ENCODE measurements at places on chromosomes 4 and X.

- peak; percentile 41 for DNase-seq
Measured at GRCh38 chr4:95524729-95525128, 24.0 kb downstream of the UNC5C start.

GRCh38 chr4:53055716-53056403 lies 193.7 kb downstream of the RASL11B start:
- DNase-seq, result no peak

GRCh38 chr4:3307486-3307885 lies 14.7 kb downstream of the RGS12 start:
- no peak for DNase-seq

- no peak for DNase-seq
Measured at GRCh38 chr4:91840359-91840758, 463.4 kb upstream of the GRID2 start.

GRCh38 chr4:25157081-25157480 lies 3.2 kb downstream of the SEPSECS start:
- DNase-seq, result no peak

DNA sequence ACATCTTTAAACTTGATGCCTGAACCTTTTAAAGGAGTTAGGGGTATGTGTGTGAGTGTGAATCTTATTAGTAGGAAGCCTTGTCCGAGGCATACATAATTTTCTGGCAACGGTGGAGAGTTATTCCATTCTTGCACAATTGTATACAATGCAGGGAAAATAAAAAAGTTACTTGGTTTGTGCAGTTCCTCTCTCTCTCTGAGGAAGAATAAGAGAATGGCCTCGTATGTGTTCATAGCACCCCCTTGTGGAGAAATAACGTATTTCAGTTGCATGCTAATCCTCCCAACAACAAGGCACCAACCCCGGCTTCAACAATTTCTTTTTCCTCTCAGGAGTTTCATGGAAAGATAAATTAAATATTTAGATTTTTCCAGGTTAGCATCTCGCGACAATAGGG lies 33.7 kb upstream of the FGF13 start:
- DNase-seq, result no peak

- DNase-seq, result no peak
Measured at GRCh38 chrX:71182871-71183270, 38.2 kb downstream of the NLGN3 start.

DNA sequence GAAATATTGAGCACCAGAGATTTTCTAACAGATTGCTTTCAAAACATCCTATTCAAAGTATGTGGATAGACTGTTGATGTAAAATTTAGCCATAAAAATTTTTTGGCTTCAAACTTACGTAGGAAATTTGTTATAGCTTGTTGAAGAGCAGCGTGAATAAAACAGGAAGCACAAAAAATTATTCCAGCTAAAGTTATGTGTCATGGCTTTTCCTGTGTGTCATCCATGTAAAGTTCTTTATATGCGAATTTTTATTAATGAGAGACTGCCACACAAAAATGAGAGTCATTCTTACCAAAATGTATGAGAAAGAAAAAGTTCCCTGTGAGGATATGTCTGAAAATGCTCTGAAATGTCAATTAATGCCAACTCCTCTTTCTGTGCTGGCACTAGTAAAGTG lies 19.5 kb downstream of the EPGN start:
- no peak for DNase-seq

GRCh38 chr4:8001564-8002355 lies 62.1 kb upstream of the AFAP1 start:
- no peak for DNase-seq

DNA sequence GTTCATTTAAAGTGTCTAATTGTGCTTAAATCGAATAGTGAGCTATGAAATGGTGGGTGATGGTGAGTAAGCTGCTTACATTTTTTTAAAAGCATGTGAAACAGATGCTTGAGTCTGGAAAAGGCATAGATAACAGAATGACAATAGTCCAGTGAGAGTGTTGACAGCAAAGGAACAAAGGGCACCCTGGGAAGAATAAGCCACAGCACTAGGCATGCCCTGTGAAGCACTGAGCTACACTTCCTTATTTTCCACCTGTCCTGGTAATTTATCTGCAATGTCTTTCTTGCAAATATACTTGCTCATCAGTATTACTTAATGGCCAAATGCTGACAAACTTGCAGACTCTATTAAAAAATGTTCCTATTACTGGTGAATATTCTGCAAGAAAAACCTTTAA lies 168.7 kb downstream of the PRDM5 start:
- DNase-seq, result no peak

DNA sequence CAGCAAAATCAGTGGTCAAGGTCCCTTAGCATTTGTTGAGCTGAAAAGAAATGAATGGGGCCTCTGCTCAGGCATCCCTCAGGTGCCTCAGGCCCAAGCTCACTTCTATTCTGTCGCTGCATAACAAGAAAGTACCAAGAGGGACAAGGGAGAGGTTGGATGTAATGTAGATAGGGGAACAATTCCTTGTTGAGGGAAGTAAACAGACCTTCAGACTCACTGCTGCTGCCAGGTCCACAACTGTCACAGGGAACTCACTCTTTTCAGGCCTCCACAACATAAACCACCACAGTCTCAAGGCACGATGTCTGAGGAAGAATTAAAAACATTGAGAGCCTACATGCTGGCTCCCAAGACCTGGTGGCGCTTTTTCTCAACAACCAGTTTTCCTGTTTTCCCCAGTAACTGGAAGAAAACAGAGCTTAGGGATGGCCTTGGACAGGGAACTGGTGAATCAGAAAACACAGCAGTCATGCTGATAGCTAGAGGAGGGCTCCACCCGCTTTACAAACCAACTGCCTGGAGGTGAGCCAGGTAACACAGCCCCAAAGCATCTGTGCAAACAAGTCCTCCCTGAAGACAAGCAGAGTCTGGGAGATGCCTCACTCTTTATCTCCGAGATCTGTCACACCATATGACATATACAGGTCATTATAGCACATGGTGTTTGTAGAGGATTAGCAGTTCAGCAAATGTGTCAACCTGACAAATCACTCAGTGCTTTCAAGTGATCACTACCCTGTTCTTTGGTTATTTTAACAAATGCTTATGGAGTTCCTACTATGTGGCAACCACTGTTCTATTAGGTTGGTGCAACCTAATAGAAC lies 14.3 kb upstream of the AWAT1 start:
- DNase-seq, result no peak

GRCh38 chr4:29259556-29259955 lies 1460.6 kb upstream of the PCDH7 start:
- no peak for DNase-seq

GRCh38 chrX:130563476-130563875 lies 161.7 kb downstream of the RBMX2 start:
- no peak for DNase-seq

DNA sequence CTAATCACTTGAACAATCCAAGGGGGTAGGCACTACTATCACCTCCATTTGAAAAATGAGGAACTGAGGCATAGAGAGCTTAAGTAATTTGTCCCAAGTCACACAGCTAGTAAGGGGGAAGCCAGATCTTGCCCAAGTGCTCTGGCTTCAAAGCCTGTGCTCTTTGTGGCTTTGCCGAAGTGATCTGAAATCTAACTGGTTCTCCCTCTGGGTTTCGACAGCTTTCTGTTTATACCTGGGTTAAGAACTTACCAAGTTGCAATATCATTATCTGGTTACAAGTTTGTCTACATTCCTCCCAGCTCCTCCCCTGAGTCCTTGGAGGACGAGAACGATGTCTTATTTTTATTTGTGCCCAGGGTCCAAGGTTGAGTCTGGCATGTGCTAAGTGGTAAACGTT lies 125.3 kb upstream of the RAI2 start:
- DNase-seq, result no peak

DNA sequence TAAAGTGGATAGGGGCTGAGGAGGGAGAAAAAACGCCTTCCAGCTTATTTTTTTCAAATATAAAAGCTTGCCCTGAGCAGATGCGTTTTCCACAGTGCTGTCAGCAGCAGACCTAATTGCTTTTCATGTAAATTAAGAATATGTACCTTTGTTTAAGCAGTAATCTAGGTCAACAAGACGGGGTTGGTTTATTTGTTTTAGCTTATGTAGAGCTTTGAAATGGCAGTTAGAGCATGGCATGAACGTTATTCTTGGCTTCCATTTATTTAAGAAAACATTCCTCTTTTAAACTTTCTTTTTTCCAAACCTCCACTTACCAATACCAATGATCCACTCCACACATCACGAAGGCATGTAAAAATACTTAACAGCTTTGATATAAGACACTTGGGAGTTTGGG lies 220.3 kb upstream of the TENM3 start:
- no peak for DNase-seq

GRCh38 chr4:51885363-51885762 lies 42.4 kb downstream of the DCUN1D4 start:
- DNase-seq, result no peak

DNA sequence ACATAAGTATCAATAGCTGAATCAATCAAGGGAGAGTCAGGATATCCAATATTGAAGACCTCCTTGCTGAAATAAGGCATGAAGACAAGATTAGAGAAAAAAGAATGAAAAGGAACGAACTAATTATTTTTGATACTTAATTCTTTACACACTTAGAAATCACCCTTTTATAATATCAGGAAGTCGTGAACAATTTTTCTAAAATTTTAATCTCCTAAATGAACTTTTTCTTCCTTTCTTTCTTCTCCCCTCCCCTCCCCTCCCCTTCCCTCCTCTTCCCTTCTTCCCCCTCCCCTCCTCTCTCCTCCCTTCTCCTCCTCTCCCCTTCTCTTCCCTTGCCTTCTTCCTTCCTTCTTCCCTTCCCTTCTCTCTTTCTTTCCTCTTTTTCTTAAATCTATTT lies 872.1 kb upstream of the PCDH10 start:
- no peak for DNase-seq

GRCh38 chr4:186765138-186765537 lies 41.5 kb upstream of the FAT1 start:
- peak; percentile 52 for DNase-seq

DNA sequence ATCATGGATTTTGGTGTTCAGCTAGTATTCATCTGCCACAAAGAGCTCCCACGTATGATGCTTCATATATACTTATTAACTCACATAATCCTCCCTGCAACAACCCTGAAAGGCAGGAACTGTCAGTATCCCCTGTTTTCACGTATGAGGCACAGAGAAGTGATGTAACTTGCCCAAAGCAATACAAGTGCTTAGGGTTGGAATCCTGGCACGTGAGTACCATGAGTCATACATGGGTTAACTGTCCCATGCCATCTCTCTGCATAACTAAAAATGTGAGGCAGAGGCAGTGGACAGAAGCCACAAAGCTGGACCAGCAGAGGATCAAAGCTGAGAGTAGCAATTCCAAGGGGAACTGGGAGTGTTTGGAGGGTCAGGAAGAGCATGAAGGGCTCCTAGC lies 35.7 kb upstream of the EGFL6 start:
- no peak for DNase-seq

GRCh38 chr4:26084414-26084813 lies 170.4 kb downstream of the SMIM20 start:
- DNase-seq, result no peak

DNA sequence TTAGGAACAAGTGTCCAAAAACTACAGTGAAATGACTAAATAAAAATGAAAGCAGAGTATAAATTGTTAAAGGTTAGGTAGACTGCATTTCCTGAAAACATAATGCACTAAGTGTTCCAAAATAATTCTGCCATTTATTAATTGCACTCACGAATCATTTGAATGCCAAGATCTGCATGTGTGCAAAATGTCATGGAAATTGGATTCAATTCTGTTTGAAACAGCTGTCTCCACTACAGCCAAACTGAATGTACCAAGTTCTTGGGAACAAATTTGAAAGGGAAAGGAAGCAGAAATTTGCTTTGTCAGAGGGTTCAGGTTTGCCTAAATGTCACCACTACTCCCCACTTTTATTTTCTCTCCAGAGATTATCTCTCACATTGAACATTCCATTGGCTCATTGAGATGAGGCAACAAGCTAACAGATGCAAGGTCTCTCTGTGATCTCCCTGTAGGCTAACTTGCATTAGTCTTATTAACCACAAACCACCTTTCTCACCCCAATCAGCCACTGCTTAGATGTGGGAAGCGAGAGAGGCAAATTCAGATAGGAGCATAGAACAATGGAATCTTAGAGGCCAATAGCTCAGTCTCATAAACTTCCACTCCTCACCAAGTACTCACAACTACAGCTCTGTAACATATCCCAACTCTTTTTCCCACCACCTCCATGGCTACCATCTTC lies 226.6 kb downstream of the KDR start:
- DNase-seq, result no peak

GRCh38 chr4:153113061-153113837 lies 91.0 kb upstream of the TRIM2 start:
- DNase-seq, result no peak

GRCh38 chr4:6971536-6972374 lies 62.1 kb downstream of the TBC1D14 start:
- no peak for DNase-seq

DNA sequence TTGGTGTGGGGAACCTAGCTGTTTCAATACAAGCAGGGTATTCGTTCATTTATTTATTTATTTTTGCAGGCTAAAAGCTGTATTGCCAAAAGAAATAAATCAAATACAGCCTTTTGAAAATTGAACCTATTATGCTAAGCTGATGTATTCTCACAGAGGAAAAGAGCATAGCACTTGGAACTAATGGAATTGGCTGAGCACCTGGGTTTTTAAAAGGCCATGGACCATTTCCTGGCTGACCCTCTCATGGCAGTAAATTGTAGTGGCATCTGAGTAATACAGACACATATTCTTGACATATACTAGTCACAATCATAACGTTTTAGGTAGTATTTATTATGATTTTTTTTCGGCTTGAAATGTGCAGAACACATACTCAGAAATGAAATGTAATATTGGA lies 71.8 kb upstream of the ALG13 start:
- DNase-seq, result no peak

DNA sequence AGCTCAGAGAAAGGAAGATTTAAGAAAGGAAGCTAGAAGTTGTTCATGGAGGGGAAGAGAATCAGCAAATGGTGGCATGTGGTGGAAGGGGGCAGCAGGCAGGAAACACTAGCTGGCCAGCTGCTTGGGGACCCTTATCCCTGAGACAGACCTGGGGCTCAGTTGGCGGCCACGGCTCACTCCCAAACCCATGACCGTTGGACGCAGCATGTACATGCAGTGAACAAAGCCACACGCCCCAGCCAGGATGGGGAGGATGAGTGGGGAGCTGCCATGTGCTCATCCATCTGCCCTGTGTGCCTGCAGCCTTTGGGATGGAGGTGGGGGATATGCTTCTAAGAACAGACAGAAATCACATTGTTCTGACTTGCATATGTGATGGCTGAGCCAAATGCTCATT lies 155.2 kb upstream of the PABPC5 start:
- no peak for DNase-seq

DNA sequence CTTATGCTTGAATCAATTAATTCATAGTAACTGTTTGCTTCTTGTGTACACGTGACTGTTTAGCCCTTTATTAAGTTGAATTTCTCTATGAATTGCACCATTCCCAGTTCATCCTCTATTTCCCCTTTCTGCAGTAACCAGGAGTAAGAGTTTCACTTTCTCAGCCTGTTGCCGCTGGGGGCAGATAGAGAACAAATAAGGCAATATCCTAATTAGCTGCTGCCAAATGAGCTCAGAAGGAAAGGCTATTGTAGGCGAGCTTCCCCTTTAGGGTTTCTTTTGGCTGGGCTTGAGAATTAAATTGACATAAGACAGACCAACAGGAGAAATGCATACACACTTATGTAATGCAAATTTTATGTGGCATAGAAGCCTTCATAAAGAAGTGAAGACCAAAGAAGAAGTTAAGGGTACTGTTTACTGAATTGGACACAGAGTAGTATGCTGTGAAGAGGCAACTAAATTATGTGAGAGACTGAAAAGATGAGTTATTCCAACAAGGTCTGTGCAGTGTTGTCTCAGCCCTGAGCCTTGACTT lies 1594.7 kb downstream of the TECRL start:
- no peak for DNase-seq

- DNase-seq, result no peak
Measured at GRCh38 chr4:93710101-93710846, 118.3 kb upstream of the ATOH1 start.
